Stimulated activated CD4-positive, alpha-beta T cell treated with anti-CD3 and anti-CD28 coated beads, Interleukin-1b, Interleukin-23, amount 100 ng/mL, for 24 hours (primary cell): ENCODE measurements at places on chromosomes 16 and 17.

- DNase-seq = no peak
Measured at GRCh38 chr17:14297161-14297851, 3.6 kb upstream of the HS3ST3B1 start.

GRCh38 chr16:84699712-84700445 is at the start of gene USP10:
Gene USP10 (plus strand): TSS chr16:84700000. CDS start chr16:84700091, 91 bp downstream.
- DNase-seq = peak; percentile 66

DNA sequence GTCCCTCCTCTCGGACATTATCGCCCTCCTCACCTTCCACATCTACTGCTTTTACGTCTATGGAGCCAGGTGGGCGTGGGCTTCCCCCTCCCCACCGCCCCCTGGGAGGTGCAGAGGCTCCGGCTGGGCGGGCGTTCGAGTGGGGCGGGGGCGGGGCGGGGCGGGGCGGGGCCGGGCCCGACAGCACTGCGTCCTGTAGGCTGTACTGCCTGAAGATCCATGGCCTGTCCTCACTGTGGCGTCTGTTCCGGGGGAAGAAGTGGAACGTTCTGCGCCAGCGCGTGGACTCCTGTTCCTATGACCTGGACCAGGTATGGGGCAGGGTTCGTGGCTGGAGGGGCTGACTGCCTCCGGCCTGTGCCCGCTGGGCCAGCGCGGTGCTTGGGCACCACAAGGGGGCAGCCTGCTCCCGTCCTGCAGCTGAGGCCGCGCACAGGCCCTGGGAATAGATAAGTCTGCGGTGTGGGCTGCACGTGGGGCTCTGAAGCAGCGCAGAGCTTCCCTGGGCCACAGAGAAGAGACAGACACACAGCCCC is 9.2 kb downstream of the PIGQ start:
- DNase-seq = peak; percentile 33

- DNase-seq = no peak
Measured at GRCh38 chr17:28392491-28392890, 13.5 kb downstream of the SLC46A1 start.

- DNase-seq = no peak
Measured at GRCh38 chr17:251531-251930, 70.1 kb upstream of the DOC2B start.

DNA sequence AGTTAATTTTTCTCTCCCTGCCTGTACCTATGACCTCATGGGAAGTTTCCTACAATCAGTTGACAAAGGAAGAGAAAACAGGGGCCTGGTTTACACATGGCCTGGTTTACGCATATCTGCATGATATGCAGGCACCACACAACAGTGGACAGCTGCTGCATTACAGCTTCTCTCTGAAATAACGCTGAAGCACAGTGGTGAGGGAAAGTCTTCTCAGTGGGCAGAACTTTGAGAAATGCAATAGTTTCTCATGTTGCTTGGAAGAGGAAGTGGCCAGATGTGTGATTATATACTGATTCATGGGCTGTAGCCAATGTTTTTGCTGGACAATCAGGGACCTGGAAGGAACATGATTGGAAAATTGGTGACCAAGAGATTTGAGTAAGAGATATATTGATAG is 324.1 kb upstream of the GOT2 start:
- no peak for DNase-seq

DNA sequence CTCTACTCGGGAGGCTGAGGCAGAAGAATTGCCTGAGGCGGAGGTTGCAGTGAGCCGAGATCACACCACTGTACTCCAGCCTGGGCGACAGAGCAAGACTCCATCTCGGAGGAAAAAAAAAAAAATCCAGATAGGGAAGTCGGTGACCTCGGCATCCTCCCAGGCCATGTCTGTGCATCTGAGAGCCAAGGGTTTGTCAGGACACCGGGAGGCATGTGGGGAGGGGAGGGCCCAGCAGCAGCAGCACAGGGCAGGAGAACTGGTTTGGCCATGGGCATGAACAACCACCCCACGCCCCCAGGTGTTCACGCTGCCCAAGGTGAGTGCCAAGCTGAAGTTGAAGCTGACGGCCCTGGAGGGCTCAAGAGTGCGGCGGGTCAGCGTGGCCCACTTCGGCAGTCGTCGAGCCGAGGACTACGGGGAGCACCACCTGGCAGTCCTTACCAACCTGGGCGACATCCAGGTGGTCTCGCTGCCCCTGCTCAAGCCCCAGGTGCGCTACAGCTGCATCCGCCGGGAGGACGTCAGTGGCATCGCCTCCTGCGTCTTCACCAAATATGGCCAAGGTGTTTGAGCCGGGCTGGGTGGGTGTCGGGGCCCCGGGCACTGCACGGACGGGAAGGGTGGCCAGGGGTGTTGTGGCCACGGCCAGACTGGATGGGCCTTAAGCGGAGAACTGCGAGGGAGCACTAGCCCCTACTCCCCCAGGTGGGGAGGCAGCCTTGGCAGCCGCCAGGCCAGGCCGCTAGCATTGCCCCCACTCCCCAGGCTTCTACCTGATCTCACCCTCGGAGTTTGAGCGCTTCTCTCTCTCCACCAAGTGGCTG is 14.7 kb upstream of the MYO15B start:
- DNase-seq = no peak

GRCh38 chr16:78348886-78349285 is 249.4 kb downstream of the WWOX start:
- no peak for DNase-seq

DNA sequence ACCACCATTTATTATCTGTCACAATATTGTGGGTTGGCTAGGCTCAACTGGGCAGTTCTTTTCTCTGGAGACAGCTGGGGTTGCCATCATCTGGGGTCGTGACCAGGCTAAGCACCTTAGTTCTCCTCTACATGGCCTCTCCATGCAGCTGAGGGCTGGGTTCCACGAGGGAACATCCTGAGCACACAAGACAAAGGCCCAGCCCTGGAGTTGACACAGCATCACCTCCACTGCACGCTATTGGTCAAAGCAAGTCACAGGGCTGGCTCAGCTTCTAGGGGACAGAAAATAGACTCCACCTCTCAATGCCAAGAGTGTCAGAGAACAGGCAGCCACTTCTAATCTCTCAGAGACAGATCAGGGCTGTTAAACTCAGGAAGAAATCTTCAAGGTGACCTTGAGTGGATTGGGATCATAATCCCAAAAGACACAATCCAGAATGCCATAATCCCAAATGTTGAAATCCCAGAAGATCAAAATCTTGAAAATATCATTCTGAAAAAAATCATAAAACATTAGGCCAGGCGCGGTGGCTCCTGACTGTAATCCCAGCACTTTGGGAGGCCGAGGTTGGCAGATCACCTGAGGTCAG is 13.0 kb upstream of the USP10 start:
- DNase-seq = no peak

DNA sequence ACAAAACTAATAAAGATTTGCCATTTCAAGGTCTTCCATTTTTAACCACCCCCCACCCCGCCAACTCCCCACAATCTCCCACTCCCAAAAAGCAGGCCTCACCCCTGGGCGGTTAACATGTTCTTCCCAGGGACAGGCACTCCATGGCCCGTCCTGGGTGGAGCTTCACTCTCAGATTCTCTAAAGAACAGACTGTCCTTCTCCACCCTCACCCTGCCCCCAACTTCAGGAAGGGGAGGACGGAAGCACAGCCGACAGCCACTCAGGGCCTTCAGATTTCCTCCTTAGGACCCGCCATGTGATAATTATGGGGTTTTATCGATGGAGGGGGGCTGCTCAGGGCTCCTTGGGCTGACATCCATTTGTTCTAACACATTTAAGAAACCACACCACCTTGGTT is 61.9 kb downstream of the ZFHX3 start:
- DNase-seq = no peak

GRCh38 chr16:1003391-1004347 is 22.1 kb downstream of the SOX8 start:
- peak; percentile 49 for DNase-seq

DNA sequence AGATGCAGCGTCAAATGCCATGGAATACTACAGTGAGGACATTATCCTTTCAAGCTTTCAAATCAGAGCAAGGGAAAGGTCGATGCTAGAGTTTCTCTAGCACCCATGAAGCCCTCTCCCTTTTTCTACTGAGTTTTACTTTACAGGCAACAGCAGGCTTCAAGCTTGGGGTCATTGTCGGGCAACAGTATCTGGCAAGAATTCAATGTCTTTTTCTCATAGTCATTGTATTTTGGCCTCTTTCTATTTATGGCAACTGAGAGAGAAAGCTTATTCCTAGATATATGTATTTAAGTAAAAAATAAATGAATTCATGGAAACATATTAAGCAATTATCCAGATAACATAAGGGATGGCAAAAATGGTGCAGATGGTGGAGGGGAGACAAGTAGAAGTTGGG is 364 bp upstream of the CETP start:
- no peak for DNase-seq

GRCh38 chr17:83199500-83200201 is 120.2 kb downstream of the METRNL start:
- peak; percentile 26 for DNase-seq

DNA sequence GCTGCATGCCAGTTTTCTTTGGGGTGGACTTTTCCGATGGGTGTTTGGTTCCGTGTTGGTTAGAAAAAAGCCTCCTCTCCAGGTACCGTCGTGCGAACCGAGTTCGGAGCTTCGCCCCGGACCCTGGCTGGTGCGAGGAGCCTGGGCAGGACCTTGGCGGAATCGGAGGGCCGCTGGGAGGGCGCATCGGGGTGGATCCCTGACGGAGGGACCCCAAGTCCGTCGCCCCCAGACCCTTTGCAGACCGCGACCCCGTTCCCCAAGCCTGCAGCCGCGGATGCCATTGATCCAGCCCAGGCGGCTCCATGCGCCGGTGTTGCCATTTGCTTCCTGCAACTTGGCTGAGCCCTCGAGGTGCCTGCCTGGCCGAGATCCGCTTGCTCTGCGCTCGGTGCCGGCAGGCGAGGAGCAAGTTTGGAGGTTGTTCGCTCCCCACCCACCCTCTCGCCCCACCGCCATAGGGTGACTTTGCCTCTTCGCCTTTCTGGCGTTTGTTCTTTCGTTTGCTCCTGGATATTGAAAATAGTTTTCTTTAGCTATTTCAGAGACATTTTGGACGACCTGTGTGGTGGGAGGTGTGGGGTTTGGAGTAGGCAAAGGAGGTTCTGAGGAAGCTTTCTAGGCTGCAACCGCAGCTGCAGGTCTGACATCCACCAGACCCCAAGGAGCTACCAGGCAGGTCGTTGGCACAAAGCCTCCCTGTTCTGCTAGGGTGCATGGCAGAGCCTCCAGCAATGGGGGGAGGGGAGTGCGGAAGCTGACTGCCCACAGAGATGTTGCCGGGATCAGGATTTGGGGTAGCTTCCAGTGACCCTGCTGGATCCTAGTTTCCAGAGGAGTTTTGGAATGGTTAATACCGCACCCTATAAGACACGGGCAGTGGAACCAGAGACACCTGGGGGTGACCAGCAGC is 58.2 kb downstream of the RAP1GAP2 start:
- DNase-seq = no peak

GRCh38 chr16:14148569-14148968 is 77.5 kb downstream of the MRTFB start:
- DNase-seq = no peak

DNA sequence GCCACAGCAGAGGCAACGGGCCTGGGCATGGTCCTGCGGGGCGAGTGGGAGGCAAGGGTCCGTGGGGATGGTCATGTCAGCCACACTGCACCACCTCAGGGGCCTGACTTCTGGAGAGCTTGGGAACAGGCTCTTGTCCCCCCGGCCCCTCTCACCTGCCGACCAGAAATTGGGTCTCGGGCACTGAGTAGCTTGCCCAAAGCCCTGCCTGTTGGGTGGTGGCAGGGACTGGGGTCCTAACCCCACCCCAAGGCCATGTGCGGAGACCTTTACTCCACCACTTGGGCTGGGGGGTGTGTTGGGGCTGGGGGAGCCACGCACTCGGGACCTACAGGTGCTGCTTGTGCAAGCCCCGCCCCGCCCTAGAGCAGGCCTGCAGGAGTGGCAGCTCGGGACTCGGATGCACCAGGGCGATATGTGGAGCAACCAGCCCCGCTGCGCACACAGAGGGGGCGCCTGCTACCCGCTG is 24.2 kb upstream of the CHMP6 start:
- DNase-seq = no peak

- DNase-seq = no peak
Measured at GRCh38 chr16:68083861-68084503, 1.2 kb upstream of the NFATC3 start.

- peak; percentile 31 for DNase-seq
Measured at GRCh38 chr16:85393674-85394451, 219.3 kb upstream of the GSE1 start.

DNA sequence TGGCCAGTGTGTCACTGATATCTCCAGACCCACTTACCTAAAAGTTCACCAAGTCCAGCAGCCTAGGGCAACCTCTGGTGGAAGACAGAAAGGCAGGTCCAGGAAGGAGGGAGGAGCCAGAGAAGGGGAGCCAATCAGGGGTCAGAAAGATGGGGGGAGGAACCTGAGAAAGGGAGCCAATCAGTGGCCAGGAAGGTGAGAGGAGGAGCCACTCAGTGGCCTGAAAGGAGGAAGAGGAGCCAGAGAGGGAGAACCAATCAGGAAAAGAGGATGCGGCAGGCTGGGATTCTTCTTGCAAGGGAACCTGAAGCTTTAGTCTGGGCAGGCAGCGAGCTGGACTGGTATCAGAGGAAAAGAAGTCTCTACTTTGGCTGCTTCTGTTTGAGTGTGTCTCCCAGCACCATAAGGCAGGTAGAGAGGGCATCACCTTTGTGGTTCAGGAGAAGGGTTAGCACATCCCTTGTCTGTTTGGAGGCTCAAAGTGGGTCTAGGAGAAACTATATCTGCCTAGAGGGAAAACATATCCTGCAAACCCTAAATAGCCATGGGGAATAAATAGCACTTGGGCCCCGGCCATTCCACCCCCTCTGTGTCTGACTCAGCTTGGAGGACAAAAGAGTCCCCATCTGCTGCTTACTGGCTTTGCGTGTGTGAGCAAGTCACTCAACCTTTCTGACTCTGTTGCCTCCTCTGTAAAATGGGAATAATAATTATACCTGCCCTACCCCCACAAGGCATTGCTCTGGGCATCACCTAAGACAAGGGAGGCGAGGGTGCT is 43.4 kb upstream of the CRHR1 start:
- no peak for DNase-seq

- no peak for DNase-seq
Measured at GRCh38 chr17:65988451-65988850, 203.5 kb downstream of the CEP112 start.

GRCh38 chr17:57121308-57122042 is 36.4 kb downstream of the AKAP1 start:
- DNase-seq = no peak

- DNase-seq = no peak
Measured at GRCh38 chr17:75514919-75515495, 330 bp downstream of the CASKIN2 start.

DNA sequence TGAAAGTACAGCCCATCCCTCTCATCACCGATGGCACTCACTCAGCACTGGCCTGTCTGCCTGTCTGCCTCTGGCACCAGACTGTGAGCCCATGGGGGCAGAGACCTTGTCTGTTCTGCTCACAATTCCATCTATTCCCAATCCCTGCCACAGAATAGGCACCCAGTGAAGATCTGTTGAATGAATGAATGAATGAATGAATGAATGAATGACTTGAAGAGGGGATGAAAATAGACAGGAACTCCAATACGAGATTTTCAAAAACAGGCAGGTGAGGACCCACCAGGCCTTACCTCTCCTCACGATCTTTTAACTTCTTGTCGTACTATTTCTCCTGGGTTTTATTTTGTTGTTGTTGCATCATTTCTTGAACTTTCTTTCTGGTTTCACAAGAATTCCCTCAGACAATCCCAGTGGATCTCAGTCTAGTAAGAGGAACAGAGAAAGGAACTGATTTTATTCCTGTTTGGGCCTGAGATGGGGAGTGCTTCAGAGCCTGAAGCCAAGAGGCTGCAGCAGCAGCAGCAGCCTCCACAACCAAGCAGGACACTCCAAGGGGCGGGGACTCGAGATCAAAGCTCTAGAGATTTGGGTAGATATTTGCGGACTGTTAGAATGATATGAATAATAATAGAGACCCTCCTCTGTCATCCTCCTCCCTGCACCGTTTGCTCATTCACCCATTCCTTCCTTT is 17.7 kb downstream of the KRT9 start:
- no peak for DNase-seq
